MM.1S (cell line): ENCODE measurements at places on chromosomes 1 and 21.
A peak's percentile ranks its signal among the peaks of the same experiment; 100 is the strongest.

DNA sequence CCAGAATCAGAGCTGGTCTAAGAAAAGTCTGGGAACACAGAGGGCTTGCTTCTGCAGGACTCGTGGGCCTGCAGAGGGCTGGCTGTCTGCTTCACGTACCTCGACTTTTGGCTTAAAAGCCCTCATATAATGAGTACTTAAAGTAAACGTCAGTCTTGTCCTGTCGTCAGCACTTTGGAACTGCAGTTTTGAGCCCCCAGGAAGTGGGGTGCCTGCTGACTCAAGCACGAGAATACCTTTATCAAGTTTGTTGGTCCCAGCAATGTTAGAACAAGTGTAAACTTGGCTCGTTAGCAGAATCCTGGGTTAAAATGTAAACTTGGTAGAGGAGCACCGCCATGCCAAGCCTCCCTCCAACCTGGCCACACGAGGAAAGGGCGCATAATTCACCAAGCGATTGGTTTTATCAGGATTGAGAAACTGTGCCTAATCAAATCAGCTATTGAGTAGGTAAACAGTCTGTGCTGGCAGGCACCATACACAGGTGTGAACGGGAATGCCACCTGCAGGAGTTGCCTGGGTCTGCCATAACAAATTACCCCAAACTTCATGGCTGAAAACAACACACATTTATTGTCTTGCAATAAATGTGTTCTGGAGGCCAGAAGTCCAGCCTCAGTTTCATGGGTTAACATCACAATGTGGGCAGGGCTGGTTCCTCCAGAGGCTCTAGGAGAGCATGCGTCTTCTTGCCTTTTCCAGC lies 45.0 kb upstream of the FHAD1 start:
- no peaks in the 10 kb centered on the region for H3K36me3 ChIP-seq
- H3K4me3 ChIP-seq, result no peak overlapping the region
- no peak overlapping the region for H3K27ac ChIP-seq
- no peaks in the 10 kb centered on the region for H3K4me1 ChIP-seq
- no peak for DNase-seq
- no peaks in the 10 kb centered on the region for H3K27me3 ChIP-seq

GRCh38 chr1:200458780-200459179 lies 48.9 kb upstream of the ZNF281 start:
- no peak for DNase-seq
- no peak overlapping the region for H3K27ac ChIP-seq
- no peaks in the 10 kb centered on the region for H3K4me1 ChIP-seq
- H3K36me3 ChIP-seq, result no peaks in the 10 kb centered on the region
- no peak overlapping the region for H3K4me3 ChIP-seq

DNA sequence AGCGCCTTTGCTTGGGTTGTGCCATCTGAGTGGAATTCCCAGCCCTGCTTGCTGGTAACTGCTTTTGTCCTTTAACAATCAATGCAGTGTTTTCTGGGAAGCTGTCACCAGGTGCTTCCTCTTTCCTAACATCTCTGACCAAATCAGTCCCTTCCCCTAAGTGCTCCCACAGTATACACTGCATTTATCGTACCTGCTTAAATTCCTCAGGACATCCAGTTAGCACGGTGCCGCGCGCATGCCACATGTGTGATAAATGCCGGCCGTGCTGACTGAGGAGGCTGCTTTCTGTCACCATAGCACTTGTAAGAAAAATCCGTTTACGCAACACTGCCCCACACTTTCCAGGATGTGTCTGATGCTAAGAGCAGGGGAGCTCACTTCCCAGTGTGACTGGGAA lies 115.4 kb downstream of the BCAR3 start:
- H3K4me3 ChIP-seq, result no peak overlapping the region
- no peaks in the 10 kb centered on the region for H3K4me1 ChIP-seq
- no peaks in the 10 kb centered on the region for H3K27me3 ChIP-seq
- no peak for DNase-seq
- no peaks in the 10 kb centered on the region for H3K36me3 ChIP-seq

DNA sequence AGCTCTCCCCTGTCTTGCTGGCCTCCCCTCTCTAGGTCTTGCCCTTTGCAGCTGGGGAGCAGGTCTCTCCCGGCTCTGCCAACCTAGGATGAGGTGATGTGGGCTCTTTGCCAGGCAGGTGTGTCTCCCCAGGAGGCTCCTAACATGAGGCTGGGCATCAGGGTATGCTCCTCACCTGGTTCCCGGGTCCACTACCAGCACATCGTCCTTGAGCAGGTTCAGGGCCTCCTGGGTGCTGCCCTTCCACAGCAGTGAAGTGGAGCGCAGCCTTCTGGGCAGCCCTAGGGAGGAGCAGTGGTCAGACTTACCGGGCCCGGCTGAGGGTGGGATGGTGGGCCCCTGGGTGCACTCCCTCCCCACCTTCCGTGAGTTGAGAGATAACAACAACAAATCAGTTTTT lies 17.5 kb downstream of the LACTBL1 start:
- H3K4me1 ChIP-seq, result no peaks in the 10 kb centered on the region
- no peaks in the 10 kb centered on the region for H3K36me3 ChIP-seq
- no peak for DNase-seq
- H3K4me3 ChIP-seq, result no peak overlapping the region
- peaks cover 69% of the 10 kb centered on the region for H3K27me3 ChIP-seq
- no peak overlapping the region for H3K27ac ChIP-seq

- DNase-seq, result no peak
- H3K4me3 ChIP-seq, result peak overlapping the region; percentile 61
- no peaks in the 10 kb centered on the region for H3K4me1 ChIP-seq
- H3K36me3 ChIP-seq, result no peaks in the 10 kb centered on the region
- H3K27me3 ChIP-seq, result peaks cover 6% of the 10 kb centered on the region; the same call in 1 of the 2 replicates
Measured at GRCh38 chr1:86503406-86504136, 34.8 kb downstream of the CLCA1 start.

GRCh38 chr1:209342441-209343175 lies 240.9 kb upstream of the CAMK1G start:
- DNase-seq, result no peak
- H3K27me3 ChIP-seq, result no peaks in the 10 kb centered on the region
- no peak overlapping the region for H3K27ac ChIP-seq
- H3K36me3 ChIP-seq, result no peaks in the 10 kb centered on the region
- no peaks in the 10 kb centered on the region for H3K4me1 ChIP-seq

DNA sequence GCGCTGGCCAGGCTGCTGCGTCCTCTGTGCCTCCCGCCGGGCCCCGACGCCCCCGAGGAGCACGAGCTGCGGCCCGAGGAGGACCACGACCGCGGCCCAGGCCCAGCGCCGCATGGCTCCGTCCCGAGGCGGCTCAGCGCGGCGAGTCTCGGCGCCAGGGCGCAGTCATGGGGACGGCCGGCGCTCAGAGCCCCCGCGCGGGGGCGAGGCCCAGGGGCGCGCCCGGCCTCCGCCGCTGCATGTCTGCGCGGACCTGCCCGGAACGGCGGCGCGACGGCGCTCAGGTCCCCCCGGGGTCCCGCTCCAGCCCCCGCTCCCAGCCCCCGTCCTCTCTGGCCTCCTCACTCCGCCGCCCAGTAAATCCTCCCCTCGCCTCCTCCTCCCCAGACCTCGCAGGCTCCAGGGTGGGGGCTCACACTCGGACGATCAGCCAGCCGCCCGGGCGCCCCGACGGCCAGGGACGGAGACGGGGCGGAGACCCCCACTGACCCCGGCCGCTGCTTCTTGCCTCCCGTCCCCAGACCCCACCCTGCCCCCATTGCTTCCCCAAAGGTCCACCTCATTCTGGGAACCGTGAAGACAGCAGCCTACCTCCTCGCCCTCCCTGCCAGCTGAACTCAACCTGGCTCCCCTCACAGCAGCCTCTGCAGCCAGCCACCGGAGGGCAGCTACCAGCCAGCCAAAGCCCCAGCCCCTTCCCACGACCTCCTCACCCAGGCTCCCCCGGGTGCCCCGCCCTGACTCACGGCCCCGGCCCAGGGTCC lies at the start of gene C1QTNF12:
TSS of gene C1QTNF12 (minus strand) at position 146 of the 764 bp plus-strand sequence. CDS start at position 114, 32 bp downstream.
- no peak for DNase-seq
- no peak within 1 kb of the TSS for H3K4me3 ChIP-seq
- H3K27ac ChIP-seq, result no peak within 1 kb of the TSS
- H3K36me3 ChIP-seq, result no peaks in the 10 kb centered on the region
